ENCODE measurements at places on chromosomes 3 and 15. TPM values are rescaled to one million over a fixed set of nuclear protein-coding genes. Genes with fewer than 3 reads are reported as not detected.

EPHA3 gene
- total RNA-seq = 45.8 TPM

PPP2R3A gene
- total RNA-seq = 5.5 TPM

PLA2G4B gene
- total RNA-seq = 3.7 TPM

KLHL40 gene
- not detected for total RNA-seq

ASB14 gene
- total RNA-seq = 0.65 TPM

MCF2L2 gene
- 9.1 TPM for total RNA-seq

GOLGA6D gene
- total RNA-seq = 1.7 TPM

MESP1 gene
- 2.1 TPM for total RNA-seq

CAPN3 gene
- total RNA-seq = 1.1 TPM

CCDC54 gene
- total RNA-seq = 0.24 TPM

LRIG1 gene
- total RNA-seq = 144 TPM

APH1B gene
- total RNA-seq = 24.1 TPM

RNF7 gene
- total RNA-seq = 55.2 TPM

BUB1B gene
- 31.9 TPM for total RNA-seq

FURIN gene
- 21.0 TPM for total RNA-seq

TMEM202 gene
- not detected for total RNA-seq

CTXN2 gene
- 0.52 TPM for total RNA-seq

BCL2A1 gene
- not detected for total RNA-seq

BNC1 gene
- 7.1 TPM for total RNA-seq

CAND2 gene
- total RNA-seq = 11.2 TPM

NEK4 gene
- 19.7 TPM for total RNA-seq

SH2D7 gene
- total RNA-seq = not detected

LRTM1 gene
- not detected for total RNA-seq

IL5RA gene
- 0.31 TPM for total RNA-seq

PARP15 gene
- not detected for total RNA-seq
